HCEC 1CT (cell line): ENCODE measurements at places on chromosomes 3 and 15.
A peak's percentile ranks its signal among the peaks of the same experiment; 100 is the strongest.

- DNase-seq = no peak
These were observed 54.6 kb downstream of the STAC start for GRCh38 chr3:36434687-36435426.

GRCh38 chr3:5613599-5613998 is 426.1 kb downstream of the EDEM1 start:
- no peak for DNase-seq

GRCh38 chr15:24645627-24646026 is 29.9 kb upstream of the NPAP1 start:
- no peak for DNase-seq

DNA sequence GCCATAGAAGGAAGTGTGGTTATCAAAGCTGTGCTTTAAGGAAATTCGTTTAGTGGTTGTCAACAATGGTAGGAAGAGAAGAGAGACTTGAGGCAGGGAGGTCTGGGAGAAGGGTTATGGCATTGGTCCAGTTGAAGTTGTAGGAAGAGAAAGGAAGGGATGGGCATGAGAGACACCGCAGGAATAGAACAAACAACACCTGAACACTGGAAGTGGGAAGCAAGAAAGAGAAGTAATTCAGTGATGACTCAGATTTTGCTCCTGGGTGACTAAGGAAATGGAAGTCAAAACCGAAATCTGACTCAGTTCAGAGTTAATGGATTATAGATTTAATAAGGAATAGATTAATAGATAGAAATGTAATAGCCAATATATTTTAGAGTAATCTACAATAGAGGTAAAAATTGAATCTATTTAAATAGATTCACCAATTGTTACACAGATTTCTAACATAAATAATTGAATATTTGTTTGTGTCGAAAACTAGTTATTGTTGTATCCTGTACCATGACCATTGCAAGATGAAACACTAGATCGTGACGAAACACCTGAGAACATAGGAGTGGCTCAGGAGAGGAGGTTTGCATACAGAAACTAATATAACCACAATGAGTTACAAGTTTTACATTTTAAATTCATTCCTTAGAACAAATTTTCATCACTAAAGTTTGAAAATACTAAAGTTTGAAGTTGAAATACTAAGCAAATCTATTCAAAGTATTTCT is 36.0 kb downstream of the THBS1 start:
- no peak for DNase-seq

GRCh38 chr3:59249004-59249403 is 199.2 kb upstream of the CFAP20DC start:
- DNase-seq = no peak

DNA sequence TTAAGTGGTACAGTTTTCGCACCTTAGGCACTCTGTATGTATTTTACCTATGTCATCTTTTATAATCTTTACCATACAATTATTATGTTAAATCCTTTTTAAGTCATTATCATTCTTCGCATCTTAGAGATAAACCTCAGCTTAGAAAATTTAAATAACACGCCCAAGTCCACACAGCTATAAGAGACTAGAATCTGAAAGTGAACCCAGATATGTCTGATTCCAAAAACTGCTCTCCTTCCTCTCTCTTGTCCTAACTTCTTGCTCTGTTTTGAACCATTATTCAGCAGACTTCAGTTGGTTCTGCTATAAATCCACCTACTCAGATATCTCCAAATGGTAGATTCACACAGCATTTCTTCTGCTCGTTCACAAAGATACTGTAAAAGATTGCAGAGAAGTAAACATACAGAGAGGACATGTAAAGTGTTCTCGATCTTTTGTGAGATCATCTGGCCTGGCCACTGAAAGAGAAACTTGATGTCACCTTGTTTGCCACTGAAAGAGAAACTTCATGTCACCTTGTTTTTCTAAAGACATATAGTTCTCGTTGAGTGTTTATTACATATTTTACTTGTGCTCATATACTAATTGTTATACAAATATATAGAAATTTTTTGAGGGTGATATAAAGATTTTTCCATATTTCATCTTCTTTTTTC is 533.2 kb downstream of the GRM7 start:
- DNase-seq = no peak

GRCh38 chr3:155449613-155450267 is 156.3 kb upstream of the STRIT1 start:
- no peak for DNase-seq

DNA sequence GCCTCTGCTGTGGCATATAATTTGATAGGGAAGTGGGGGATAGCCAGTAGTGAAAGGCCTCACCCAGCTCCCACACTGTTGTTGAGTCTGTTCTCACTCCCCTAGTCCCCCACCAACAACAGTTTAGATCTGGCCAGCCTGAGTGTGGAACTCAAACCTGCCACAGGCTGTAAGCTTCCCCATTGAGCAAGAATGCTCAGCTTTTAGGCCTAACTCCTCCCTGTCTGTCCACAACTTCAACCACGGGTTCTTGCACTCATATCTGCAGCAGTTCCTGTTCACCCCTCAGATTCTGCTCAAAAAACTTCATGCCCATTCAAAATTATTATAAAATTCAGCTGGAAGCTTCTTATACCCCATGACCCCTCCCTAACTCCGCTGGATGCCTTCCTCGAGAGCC is 975.1 kb downstream of the NSUN3 start:
- DNase-seq = no peak

- DNase-seq = no peak
These were observed 122.7 kb downstream of the GOLIM4 start for GRCh38 chr3:167973046-167973445.

DNA sequence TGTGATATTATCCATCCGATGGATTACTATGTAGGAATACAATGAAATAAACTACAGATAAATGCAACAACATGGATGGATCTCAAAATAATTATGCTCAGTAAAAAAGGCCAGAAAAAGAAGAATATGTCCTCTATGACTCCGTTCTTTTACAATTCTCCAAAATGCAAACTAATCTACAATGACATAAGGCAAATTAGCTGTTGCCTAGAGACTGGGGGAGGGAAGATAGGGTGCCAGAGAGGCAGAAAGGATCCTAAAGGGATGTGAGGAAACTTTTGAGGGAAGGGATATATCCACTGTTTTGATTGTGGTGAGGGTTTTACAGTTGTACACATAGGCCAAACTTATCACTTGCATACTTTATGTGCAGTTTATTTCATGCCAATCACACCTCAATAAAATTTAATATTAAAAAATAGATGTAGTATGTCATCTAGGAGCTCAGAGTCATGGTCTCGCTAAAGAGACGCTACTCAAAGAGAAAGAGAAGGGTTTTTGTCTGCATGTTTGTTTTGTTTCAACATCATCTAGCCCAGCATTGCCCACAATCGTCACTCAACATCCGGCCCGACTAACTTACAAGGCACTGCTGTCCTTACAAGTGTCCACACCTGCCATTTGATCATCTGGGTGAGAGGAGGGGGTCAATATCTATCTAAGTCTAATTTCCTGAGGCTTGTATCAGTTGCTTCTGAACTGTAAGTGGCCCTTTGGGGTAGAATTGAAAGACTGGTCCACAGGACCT is 29.5 kb downstream of the HES1 start:
- no peak for DNase-seq

DNA sequence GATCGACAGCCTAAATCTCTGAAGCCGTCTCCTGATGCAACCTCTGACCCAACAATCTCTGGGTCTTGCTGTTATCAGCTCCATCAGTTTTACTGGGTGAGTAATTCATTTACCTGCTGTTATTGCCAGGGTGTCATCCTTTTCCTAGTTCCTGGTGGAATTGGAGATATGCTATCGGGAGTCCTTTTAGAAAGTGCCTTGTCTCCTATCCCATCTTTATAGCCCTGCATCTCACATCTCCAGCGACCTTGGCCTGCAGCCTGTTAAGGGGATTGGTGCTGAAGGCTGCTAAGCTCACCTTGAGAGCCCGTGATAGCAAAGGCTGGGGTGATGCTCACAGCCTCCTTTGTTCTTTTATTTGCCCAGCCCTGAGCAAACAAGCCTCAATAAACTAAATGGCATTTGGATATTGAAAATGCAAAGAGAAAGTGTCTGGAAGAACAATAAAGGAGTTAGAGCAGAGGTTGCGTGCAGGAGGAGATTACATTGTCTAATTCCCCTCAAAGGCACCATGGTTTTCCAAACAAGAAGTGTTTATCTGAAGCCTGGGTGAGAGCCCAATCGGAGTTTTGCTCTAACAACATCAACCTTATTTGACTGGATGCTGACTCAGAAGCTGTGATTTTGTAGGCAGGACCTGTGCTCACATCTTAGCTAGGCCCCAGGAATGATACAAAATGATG is 101.8 kb downstream of the RPLP1 start:
- DNase-seq = no peak

GRCh38 chr3:170746175-170746942 is 123.6 kb downstream of the RPL22L1 start:
- DNase-seq = no peak

DNA sequence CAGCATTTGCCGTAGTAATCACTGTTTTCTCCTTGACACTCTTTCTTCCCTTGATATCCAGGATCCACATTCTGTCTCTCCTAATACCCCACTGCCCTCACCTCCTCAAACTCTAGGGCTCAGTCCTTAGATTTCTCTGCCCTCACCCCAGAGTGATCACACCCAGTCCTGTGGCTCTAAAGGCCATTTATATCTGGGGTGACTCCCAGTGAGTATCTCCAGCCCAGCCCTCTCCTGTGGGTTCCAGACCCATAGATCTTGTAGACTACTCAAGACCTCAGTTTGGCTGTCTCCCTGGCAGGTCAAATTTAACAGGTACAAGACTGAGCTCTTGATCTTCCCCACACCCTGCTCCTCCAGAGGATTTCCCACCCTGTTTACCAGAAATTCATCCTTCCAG is 1.3 kb downstream of the GRK7 start:
- DNase-seq = no peak

GRCh38 chr3:197209366-197210260 is 88.8 kb downstream of the DLG1 start:
- no peak for DNase-seq

- no peak for DNase-seq
These were observed 343.5 kb downstream of the PDCD6IP start for GRCh38 chr3:34141841-34142337.

- DNase-seq = peak; percentile 48
These were observed 2.7 kb upstream of the ISL2 start for GRCh38 chr15:76333720-76334437.

DNA sequence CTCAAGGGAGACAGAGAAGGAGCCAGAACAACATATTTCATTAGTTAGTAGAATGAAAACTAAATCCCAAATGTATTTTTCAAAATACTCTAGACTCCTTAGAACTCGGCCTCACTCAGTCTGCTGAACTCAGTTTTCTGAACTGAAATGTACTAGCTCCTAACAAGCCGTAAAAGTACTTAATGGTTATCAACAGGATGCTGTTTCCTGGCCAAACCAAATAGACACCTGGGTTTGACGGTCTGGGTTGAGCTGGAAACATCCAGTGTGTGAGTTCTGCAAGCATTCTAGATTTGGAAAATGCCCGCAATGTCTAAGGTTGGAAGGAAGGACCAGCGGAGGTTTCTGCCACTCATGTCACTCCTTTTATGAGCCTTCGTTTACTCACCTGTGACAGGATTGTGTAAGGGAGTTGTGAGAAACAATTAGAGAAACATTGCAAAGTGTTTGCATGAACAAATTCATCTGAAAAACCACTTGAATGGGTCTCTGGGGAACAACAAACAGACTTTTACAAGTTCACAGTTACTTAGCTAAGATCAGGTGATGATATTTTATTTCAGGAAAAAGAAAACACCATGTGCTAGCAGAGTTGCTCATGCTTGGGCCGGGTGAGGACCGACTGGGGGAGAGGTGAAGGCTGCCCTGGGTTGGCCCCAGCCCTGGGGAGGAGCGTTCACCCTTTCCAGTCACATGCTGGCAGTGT is 151.0 kb downstream of the ALDH1A2 start:
- DNase-seq = no peak
